ENCODE measurements at places on chromosomes 1 and 21. TPM values are rescaled to one million over a fixed set of nuclear protein-coding genes. Genes with fewer than 3 reads are reported as not detected.

Gene VSIG8
- 0.13 TPM for total RNA-seq

Gene MACF1
- total RNA-seq, result 77.4 TPM

Gene ASCL5
- total RNA-seq, result not detected

Gene OR2AJ1
- not detected for total RNA-seq

Gene AUNIP
- 11.4 TPM for total RNA-seq

Gene FNBP1L
- 13.9 TPM for total RNA-seq

Gene TUFT1
- 36.9 TPM for total RNA-seq

Gene OLFM3
- not detected for total RNA-seq

Gene CFHR2
- total RNA-seq, result not detected

Gene FAM177B
- total RNA-seq, result not detected

Gene KRTAP12-2
- total RNA-seq, result not detected

Gene LYPD8
- total RNA-seq, result not detected

Gene CLCNKB
- not detected for total RNA-seq

Gene KRTAP13-1
- total RNA-seq, result not detected

Gene LCE1A
- not detected for total RNA-seq

GRCh38 chr1:68291688-68292384, 59.5 kb upstream of the WLS start:
- no peak for DNase-seq

GRCh38 chr21:18950045-18950740, 546.6 kb upstream of the TMPRSS15 start:
- DNase-seq, result no peak

- no peak for DNase-seq
Measured at GRCh38 chr1:208599063-208599462, 354.9 kb upstream of the PLXNA2 start.

- no peak for DNase-seq
Measured at GRCh38 chr1:11338284-11338924, 65.4 kb downstream of the UBIAD1 start.

DNA sequence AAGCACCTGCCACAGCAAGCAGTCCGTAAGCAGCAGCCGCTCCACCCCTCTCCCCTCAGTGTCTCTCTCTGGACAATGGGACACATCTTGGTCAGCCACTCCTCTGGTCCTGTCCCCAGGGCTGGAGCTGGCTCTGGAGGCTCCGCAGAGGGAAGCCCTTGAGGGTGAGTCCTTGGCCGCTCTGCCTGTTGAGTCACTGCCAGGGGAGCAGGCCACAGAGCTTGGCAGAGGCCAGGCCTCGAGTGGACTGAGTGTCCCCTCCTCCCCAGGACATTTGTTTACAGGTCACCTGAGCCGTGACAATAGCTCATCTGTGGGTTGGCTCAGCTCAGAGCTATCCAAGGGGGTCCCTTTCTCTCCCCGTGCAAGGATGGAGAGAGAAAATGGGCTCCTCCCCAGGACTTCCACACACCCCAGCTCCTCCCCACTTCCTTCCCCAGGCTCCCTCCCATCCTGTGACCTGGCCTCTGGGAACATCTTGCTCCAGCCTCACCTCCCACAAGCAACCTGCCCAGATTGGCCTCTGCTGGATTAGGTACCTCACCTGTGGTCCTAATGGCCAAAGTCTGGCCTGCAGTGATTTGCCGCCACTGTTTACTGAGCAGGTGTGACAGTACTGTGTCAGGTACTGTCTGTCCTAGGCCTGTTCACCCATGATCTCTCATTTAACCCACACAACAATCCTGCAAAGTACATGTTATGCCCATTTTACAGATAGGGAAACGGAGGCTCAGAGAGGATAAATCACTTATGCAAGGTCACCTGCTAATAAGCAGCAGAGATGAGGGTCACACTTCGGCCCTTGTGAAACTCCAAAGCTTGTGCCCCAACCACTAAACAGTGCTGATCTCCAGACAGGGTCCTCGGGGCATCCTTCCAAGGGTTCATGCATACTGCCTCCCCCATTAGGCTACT, 4.8 kb downstream of the FAM131C start:
- no peak for DNase-seq

GRCh38 chr1:224747578-224747977, 131.5 kb downstream of the CNIH3 start:
- DNase-seq, result peak; percentile 4

GRCh38 chr1:244881552-244882280, 17.4 kb upstream of the HNRNPU start:
- no peak for DNase-seq

DNA sequence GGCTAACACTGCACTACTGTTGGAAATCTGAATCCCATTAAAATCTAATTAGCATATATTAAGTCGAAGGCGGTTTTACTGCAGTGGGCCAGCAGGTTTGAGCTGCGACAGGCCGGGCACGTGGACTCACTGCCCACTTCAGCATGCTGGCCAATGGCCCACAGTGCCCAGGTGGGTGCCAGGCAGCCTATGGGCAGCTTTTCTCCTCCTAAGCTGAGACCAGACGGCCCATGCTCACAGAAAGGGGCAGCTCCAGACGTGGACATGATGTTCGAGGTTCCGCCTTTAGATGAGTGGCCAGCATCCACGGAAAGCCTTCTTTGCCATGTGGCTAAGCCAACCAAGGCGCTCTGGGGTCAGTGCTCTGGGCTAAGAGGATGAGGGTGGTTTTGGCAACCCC, 89.8 kb upstream of the KLHDC7A start:
- no peak for DNase-seq

DNA sequence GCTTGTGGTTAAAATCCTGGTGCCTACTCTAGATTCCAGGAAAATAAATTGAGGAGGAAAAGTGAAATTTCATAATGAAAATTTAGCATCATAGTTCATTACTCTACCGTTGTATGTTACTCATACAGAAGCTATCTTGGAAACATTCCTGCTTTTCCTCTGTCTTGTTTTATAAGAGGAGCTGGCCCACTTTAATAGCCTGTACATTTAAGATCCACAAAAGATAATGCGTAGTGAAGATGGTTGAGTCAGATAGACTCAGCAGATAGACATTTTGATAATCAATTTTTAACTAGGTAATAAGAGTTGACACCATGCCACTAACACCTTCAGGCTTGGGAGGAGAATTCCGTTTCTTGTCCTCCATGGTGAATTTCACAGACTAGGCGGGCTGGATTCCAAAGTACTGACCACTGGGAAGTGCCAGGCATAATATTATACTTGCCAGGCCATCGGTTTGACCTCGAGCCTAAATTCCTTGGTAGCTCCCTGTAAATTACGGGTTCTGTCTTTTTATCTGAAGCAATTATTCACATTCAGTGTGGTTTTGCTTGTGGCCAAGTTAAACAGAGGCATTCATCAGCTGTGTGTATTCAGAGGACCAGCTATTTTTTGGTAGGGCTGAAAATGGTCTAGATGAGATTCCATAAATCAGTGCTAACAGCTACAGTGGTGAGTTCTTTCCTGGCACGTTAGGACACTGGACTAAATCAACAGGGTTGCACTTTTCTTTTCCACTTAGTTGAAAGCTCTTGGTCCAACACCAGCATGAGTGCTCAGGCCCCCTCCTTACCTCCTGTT, 111.9 kb upstream of the KAZN start:
- DNase-seq, result no peak

DNA sequence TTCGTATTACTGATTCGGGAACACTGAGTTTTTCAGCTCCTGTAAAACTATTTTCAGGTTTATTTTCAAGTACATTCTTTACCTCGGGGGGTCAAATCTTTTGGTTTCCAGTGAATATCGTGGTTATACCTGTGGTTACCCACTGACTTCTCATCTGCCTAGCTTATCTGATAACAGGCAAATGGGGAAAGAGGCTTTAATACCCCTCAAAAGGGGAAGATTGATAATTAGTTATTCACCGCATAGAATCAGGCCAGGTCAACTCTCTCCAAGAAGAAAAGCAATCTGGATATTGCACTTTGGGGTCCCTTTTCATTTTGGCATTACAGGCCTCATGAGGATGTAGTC, 23.0 kb downstream of the RUNX1 start:
- no peak for DNase-seq

GRCh38 chr21:39515684-39516472, 64.1 kb downstream of the SH3BGR start:
- DNase-seq, result no peak

DNA sequence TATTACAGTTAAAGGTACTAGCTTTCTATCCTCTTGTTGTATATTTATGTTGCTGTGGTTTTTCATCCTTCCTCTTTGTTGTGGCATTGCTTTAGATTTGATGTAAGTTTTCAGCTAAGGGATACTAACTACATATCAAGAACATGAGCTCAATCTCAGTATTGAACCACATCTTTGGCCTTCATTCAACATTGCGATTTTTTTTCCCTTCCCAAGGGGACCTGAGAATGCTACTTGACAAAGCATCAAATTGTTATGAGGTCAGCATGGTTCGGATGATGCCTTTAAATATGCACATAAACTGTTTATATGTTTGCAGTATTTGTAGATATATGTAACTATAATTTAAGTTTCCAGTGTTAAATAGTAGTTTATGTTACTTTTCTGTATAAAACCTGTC, 31.7 kb upstream of the GPR88 start:
- no peak for DNase-seq

DNA sequence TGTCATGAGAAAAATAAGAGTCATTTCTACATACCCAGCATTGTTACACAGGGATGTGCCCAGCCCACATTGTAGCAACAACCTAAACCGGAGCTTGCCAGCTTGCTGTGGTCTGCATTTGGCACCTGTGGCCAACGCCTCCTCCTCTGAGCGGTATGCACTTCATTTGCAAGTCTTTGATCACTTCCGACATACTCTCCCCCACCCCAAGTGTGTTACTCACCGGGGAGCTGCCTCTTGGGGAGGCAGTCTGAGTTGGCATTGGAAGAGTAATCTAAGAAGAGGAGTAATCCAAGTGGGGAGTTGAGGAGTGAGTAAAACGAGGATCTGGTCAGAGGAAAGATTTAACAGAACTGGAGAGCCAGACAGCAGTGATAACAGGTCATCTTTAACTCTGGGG, 3.8 kb downstream of the BCL9 start:
- DNase-seq, result peak; percentile 71

GRCh38 chr1:210684466-210685294, 356.0 kb downstream of the HHAT start:
- no peak for DNase-seq

- DNase-seq, result no peak
Measured at GRCh38 chr1:101139130-101139529, 97.7 kb upstream of the S1PR1 start.

GRCh38 chr1:78833491-78833890, 173.0 kb downstream of the ADGRL4 start:
- DNase-seq, result peak; percentile 30

GRCh38 chr1:221284028-221284427, 404.8 kb downstream of the HLX start:
- peak; percentile 16 for DNase-seq

DNA sequence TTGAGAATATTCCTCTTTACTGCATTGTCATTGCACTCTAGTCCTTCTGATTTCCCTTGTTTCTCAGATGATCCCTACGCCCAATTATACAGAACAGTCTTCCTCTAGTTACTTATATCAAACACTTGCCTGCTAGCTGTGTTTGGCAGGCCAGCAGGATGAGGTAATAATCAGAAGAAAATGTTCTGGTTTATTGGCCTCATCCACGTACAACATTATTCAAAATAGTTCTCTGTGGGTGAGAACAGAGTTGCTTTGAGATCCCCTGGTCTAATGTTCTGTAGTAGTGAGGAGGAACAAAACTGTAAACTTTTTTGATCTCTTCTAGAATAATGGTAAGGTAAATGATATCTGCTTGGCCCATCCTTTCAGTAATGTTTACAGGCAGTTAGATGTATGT, 22.3 kb upstream of the C1orf105 start:
- DNase-seq, result no peak

DNA sequence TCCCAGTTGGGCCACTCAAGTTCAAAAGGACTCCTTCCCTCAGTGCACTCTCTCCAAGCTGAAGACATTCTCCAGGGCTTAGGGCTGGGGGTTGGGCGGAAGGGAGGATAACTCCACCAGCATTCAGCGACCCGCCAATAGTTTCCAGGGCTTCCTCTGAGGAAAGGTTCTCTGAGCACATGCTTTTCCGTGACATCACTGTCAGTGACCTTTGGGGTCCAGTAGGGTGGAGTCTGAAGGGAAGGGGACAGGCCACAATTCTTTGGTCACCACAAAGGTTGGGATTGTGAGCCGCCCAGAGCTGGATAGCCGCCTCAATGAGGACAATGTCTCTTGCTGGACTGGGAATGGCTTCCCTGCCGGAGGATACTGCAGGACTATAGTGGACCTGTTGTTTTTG, 22.8 kb upstream of the RXRG start:
- DNase-seq, result no peak

DNA sequence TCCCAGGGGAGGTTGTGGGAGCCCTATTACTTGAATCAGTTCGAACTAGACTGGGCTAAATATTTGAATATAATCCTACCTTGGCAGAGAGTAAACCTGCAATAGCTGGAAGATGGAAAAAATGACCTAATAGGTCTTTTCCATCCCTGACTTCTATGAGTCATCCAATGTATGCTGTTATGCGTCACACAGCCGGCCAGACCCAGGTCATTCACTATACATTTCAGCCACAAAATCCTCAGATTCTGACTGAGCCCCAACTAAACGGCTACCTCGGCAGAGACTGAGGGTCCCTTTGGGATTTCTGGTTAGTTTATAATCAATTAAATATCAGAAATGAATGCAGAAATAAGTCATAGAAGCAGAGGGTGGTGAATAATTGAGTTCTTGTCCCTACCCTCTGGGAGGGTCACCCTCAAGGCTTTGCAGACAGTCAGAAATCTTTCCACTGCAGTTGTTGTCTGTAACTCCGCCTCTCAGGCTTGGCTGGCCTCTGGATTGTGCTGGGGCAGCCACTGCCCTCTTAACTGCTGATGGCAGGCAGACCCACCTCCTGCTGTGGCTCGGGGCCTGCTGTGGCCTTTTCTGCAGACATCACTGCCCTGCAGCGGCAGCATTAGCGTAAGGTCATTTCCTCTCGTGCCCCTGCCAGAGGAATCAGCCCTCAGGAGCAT, 240.5 kb downstream of the TGFB2 start:
- DNase-seq, result peak; percentile 72

GRCh38 chr1:198601936-198602889, 36.6 kb upstream of the PTPRC start:
- no peak for DNase-seq

- peak; percentile 35 for DNase-seq
Measured at GRCh38 chr1:41900603-41901444, 17.9 kb downstream of the HIVEP3 start.

- DNase-seq, result no peak
Measured at GRCh38 chr1:2257245-2257627, 29.1 kb downstream of the SKI start.
